Activated T-cell treated with anti-CD3 and anti-CD28 coated beads, Interleukin-2, amount 50 U/mL, for 72 hours (primary cell): ENCODE measurements at places on chromosomes 6 and 20. TPM values are rescaled to one million over a fixed set of nuclear protein-coding genes. Genes with fewer than 3 reads are reported as not detected.

The RAB32 gene
- total RNA-seq = 1.5 TPM

The LY6G6C gene
- total RNA-seq = 0.25 TPM

The CDSN gene
- not detected for total RNA-seq

The SRSF6 gene
- total RNA-seq = 128 TPM

The TENT5A gene
- 2.4 TPM for total RNA-seq

The MEP1A gene
- total RNA-seq = not detected

The OR2H2 gene
- total RNA-seq = not detected

The HCK gene
- total RNA-seq = 0.50 TPM

The SIRPD gene
- not detected for total RNA-seq

DNA sequence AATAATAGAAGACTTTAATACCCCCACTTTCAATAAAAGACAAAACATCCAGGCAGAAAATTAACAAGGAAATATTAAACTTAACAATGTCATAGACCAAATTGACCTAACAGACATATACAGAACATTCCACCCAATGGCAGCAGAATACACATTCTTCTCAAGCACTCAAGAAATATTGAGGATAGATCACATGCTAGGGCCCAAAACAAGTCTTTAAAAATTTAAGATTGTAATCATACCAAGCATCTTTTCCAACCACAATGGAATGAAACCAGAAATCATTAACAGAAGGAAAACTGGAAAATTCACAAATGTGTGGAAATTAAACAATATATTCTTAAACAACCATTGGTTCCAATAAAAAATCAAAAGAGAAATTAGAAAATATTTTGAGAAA, 161.0 kb downstream of the COL12A1 start:
- no peaks in the 10 kb centered on the region for H3K4me1 ChIP-seq
- H3K27me3 ChIP-seq = no peaks in the 10 kb centered on the region
- DNase-seq = no peak
- peaks cover 4% of the 10 kb centered on the region for H3K36me3 ChIP-seq

GRCh38 chr20:6698056-6698455, 69.4 kb upstream of the BMP2 start:
- H3K36me3 ChIP-seq = no peaks in the 10 kb centered on the region
- no peaks in the 10 kb centered on the region for H3K4me1 ChIP-seq
- no peak for DNase-seq
- H3K27ac ChIP-seq = no peak overlapping the region
- H3K4me3 ChIP-seq = no peak overlapping the region
- no peaks in the 10 kb centered on the region for H3K27me3 ChIP-seq

DNA sequence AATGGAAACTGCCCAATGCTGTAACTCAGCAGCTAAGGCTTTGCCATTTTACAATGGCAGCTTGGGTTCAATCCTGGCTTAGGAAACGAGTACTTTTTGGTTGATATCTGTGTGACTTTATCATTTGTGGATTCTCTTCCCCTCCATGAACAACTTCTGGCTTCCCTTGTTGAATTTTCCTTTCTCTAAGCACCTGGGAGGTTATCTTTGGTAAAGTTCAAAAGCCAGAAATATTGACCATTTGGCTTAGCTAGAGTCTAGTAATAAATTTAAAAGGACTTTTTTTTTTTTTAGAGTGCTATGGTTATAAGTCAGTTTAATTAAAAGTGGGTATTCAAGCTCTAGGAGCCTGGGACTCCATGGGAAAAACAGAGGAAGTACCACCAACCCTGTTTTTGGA, 31.7 kb upstream of the TPD52L1 start:
- no peak for DNase-seq
- no peaks in the 10 kb centered on the region for H3K36me3 ChIP-seq
- no peaks in the 10 kb centered on the region for H3K27me3 ChIP-seq
- no peak overlapping the region for H3K27ac ChIP-seq
- H3K4me3 ChIP-seq = no peak overlapping the region

GRCh38 chr6:3252369-3252768, 6.4 kb upstream of the PSMG4 start:
- peaks cover 43% of the 10 kb centered on the region for H3K27me3 ChIP-seq
- H3K27ac ChIP-seq = no peak overlapping the region
- no peaks in the 10 kb centered on the region for H3K36me3 ChIP-seq

DNA sequence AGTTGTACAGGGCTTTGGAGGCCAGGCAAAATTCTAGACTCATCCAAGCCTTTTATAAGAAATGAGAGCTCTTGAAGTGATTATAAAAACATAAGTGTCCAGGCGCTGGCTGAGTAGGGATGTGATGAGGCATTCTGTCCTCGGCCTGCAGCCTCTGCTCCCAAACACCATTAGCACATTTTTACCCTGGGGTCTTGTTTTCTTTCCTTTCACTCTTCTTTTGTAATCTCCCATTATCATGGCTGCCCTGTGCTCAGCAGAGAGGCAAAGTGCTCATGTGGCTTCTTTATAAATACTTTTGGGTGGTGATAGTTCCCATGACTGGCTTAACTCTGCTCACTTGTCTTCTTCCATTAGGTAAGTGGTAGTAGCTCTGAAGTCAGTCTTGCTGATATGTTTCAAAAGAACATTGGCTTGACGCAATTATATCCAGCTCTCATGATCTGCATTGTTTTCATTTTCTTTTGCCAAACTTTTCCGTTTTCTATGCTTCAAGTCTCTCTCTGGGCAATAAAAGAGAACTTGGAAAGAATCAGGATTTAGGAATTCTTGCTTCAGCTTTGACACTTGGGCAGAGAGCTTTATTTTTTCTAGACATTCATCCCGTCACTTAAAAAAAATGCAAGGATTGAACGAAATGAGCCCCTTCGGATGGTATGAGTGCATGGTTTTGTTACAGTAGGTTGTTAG, 61.1 kb downstream of the CAP2 start:
- H3K27ac ChIP-seq = no peak overlapping the region
- H3K4me3 ChIP-seq = no peak overlapping the region
- no peaks in the 10 kb centered on the region for H3K4me1 ChIP-seq
- DNase-seq = no peak
- H3K27me3 ChIP-seq = peaks cover 28% of the 10 kb centered on the region
- H3K36me3 ChIP-seq = no peaks in the 10 kb centered on the region

- H3K4me1 ChIP-seq = no peaks in the 10 kb centered on the region
- H3K27me3 ChIP-seq = peaks cover 6% of the 10 kb centered on the region
- no peak overlapping the region for H3K27ac ChIP-seq
- no peaks in the 10 kb centered on the region for H3K36me3 ChIP-seq
- H3K4me3 ChIP-seq = no peak overlapping the region
Measured at GRCh38 chr6:12356431-12356830, 66.3 kb downstream of the EDN1 start.

DNA sequence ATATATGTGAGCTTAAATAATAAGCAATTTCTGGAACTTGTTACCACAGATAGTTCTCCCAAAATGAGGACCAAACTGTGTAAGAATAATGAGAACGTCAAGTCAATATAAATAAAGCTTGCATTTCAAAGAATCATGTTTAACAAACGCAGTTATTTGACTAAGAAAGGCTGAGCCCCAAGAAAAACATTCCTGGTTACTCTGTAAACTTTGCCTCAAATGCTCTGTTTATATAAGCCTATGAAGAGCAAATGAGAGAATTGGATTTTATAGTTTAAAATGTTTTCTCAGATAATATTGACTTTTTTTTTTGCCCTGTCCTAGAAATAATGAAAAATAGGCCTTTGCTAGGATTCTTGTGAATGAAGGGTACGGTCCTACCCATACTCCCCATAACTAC, 81.3 kb downstream of the C6orf52 start:
- no peak overlapping the region for H3K27ac ChIP-seq
- no peak overlapping the region for H3K4me3 ChIP-seq
- no peak for DNase-seq
- H3K4me1 ChIP-seq = no peaks in the 10 kb centered on the region

GRCh38 chr6:2581011-2581410, 169.7 kb downstream of the MYLK4 start:
- DNase-seq = no peak
- H3K36me3 ChIP-seq = peaks cover 2% of the 10 kb centered on the region
- H3K4me1 ChIP-seq = no peaks in the 10 kb centered on the region
- peaks cover 52% of the 10 kb centered on the region for H3K27me3 ChIP-seq
